ENCODE measurements at places on chromosomes 3 and 15. TPM values are rescaled to one million over a fixed set of nuclear protein-coding genes. Genes with fewer than 3 reads are reported as not detected.

MCTP2 gene
- 56.4 TPM for total RNA-seq

SLC33A1 gene
- total RNA-seq, result 29.4 TPM

GPR87 gene
- not detected for total RNA-seq

GPR176 gene
- total RNA-seq, result 2.2 TPM

RBMS3 gene
- total RNA-seq, result 9.6 TPM

APOD gene
- total RNA-seq, result 13.1 TPM

GOLGA8Q gene
- 0.15 TPM for total RNA-seq

SEMA3B gene
- 51.6 TPM for total RNA-seq

ZMYND10 gene
- 1.5 TPM for total RNA-seq

MESP1 gene
- 10.5 TPM for total RNA-seq

ONECUT1 gene
- total RNA-seq, result not detected

MEGF11 gene
- total RNA-seq, result not detected

INSYN1 gene
- 0.32 TPM for total RNA-seq

ZNF80 gene
- total RNA-seq, result not detected

BLM gene
- total RNA-seq, result 16.7 TPM

SCAANT1 gene
- total RNA-seq, result not detected

PLSCR5 gene
- not detected for total RNA-seq

KCTD6 gene
- 10.2 TPM for total RNA-seq

TMEM40 gene
- not detected for total RNA-seq

MYLK gene
- total RNA-seq, result 58.8 TPM

LXN gene
- total RNA-seq, result 22.6 TPM

EPB42 gene
- total RNA-seq, result not detected

MITF gene
- total RNA-seq, result 2.9 TPM

CHRFAM7A gene
- total RNA-seq, result 0.42 TPM

PAQR5 gene
- total RNA-seq, result 36.3 TPM

MAN2C1 gene
- total RNA-seq, result 115 TPM
